ENCODE measurements at places on chromosomes 1 and 21.

DNA sequence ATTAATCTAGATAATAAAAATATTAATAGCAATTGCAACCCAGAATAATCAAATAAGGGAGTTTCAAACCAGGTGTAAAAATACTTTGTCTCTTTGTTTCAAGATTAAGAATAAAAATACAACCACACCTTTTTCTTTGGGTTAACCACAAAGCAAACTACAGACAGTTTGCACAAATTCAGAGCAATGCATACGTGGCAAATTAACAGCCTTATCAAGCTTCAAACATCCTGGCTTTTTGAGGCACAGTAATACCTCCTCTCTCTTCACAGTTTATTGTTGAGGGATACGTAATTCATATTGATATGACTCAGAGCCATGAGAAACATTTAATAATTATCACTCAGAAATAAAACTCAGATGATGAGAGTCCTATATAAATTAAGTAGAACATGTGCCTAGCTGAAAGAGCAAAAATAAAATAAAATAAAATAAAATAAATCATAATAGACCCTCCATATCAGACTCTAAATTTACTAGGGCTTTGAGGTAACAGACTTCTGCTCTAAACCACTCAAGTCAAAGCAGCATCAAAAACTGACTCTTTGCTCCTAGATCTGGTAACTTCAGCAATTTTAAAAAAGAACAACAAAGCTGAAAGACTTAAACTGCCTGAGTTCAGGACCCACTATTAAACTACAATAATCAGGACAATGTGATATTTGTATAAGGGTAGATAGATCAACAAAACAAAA is 11.4 kb downstream of the EDEM3 start:
- no peak for DNase-seq

GRCh38 chr1:29805122-29805895 is 569.0 kb downstream of the PTPRU start:
- no peak for DNase-seq

- DNase-seq, result peak; percentile 69
Observed at GRCh38 chr1:91700771-91701471, 185.0 kb downstream of the TGFBR3 start.

- DNase-seq, result no peak
Observed at GRCh38 chr1:20318971-20319370, 28.3 kb downstream of the VWA5B1 start.

- no peak for DNase-seq
Observed at GRCh38 chr21:17989780-17990179, 170.6 kb upstream of the C21orf91 start.

DNA sequence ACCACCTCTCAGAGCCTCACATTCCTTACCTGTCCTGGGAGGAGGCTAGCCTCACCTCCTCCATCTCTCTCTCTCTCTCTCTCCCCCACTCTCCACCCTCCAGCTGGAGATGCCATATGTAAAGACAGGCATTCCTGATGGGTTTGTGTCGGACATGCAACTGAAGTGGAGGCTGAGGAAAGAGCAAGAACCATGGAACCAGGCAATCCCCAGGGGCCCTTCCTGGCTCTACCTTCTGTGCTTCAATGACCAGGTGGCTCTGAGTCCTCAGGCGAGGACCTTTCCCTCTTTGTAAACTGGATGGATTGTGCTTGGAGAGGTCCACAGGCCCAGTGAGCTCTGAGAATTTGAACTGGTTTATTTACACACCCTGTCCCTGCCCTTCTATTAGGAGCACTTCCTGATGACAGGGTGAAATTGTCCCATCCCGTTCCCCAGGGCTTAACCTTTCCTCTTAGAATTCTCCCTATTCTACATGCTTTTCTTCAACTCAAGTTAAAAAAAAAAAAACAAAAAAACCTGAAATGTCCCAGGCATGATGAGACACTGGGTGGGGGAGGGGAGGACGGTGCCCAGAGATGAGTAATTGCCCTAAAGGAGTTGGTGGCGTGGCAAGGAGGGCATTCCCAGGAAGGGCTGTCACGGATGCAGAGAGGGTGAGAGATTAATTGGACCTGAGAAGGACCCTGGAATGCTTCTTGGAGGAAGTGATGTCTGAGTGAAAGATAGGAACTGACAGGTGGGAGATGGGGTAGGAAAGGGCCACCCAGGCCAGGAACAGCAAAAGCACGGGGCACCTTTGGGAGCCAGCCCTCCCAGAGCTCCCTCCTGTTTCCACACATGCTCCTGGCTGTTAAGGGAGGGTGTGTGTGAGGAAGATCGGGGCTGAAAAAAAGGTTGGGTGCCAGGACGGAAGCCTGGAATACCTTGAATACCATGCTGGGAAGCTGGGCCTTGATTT is 50.2 kb upstream of the WASF2 start:
- peak; percentile 48 for DNase-seq

- no peak for DNase-seq
Observed at GRCh38 chr1:222020553-222020952, 278.7 kb upstream of the DUSP10 start.

Data from AG09319 (cell line).